ENCODE measurements at places on chromosomes 11 and 22. TPM values are rescaled to one million over a fixed set of nuclear protein-coding genes. Genes with fewer than 3 reads are reported as not detected.

The SAA2 gene
- 5.4 TPM for total RNA-seq

The KRTAP5-9 gene
- total RNA-seq = not detected

The CYP2D6 gene
- 1.5 TPM for total RNA-seq

The CREB3L1 gene
- 2.1 TPM for total RNA-seq

GRCh38 chr11:44421090-44421675 is 111.2 kb upstream of the ALX4 start:
- no peak for DNase-seq

GRCh38 chr11:45527898-45528297 is 137.5 kb downstream of the CHST1 start:
- no peak for DNase-seq

- DNase-seq = no peak
These were observed 46.3 kb downstream of the ANO1 start for GRCh38 chr11:70124321-70125000.

DNA sequence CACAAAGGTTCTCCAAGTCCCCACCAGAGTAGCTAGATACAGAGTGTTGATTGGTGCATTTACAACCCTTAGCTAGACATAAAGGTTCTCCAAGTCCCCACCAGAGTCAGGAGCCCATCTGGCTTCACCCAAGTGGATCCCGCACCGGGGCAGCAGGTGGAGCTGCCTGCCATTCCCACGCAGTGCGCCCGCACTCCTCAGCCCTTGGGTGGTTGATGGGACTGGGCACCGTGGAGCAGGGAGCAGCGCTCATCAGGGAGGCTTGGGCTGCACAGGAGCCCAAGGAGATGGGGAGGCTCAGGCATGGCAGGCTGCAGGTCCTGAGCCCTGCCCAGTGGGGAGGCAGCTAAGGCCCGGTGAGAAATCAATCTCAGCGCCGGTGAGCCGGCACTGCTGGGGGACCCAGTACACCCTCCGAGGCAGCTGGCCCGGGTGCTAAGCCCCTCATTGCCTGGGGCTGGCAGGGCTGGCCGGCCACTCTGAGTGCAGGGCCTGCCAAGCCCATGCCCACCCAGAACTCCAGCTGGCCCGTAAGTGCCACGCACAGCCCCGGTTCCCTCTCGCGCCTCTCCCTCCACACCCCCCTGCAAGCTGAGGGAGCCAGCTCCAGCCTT is 404.1 kb downstream of the METTL15 start:
- DNase-seq = no peak

DNA sequence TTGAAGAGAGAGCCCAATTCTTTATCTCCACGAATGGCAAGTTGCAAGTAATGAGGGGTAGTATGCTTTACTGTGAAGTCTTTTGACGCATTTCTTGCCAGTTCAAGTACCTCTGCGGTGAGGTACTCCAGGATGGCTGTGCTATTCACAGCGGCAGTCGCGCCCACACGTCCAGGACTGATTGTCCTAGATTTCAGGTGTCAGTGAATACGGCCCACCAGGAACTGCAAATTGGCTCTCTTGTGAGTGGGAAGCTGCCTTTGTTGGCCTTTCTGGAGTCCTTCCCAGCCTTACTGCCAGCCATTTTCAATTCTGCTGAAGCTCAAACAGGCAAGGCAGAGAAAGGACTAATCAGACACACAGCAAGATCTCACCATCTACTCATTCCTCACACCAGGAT is 8.5 kb downstream of the PPFIA1 start:
- DNase-seq = no peak

GRCh38 chr11:9251311-9251710 is 13.8 kb downstream of the DENND5A start:
- no peak for DNase-seq

- no peak for DNase-seq
These were observed 63.4 kb upstream of the CARD18 start for GRCh38 chr11:105202844-105203548.

GRCh38 chr11:130671801-130672700 is 223.6 kb downstream of the ADAMTS15 start:
- DNase-seq = no peak

Measured in esophagus squamous epithelium (tissue), 5 donors.